ENCODE measurements at places on chromosomes 11 and 22.

- DNase-seq, result no peak
Measured at GRCh38 chr11:10021563-10021962, 272.5 kb downstream of the SBF2 start.

- DNase-seq, result no peak
Measured at GRCh38 chr11:9905960-9906791, 242.3 kb downstream of the SWAP70 start.

DNA sequence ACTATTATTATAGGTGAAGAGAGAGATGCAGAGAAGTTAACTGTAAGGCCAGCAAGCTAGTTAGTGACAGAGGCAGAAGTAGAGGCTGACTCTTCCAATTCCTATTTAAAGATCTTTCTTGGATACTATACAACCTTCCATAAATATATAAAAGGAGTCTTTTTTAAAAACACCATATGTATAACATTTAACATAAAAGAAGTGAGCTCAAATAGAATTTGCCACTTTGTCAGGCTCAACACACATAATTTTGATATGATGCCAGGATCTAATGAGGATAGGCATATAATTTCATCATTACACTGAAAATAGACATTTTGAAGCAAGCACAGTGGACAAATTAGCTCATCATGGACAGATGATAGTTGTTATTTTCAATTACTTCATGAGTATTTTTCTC is 64.1 kb upstream of the MPPED2 start:
- DNase-seq, result no peak

- no peak for DNase-seq
Measured at GRCh38 chr11:56849852-56850251, 101.4 kb upstream of the OR9G4 start.

- no peak for DNase-seq
Measured at GRCh38 chr11:823441-824291, 4.1 kb upstream of the CRACR2B start.

- no peak for DNase-seq
Measured at GRCh38 chr11:101030692-101031091, 98.9 kb downstream of the PGR start.

- no peak for DNase-seq
Measured at GRCh38 chr11:104995001-104995408, 26.6 kb upstream of the CASP4 start.

DNA sequence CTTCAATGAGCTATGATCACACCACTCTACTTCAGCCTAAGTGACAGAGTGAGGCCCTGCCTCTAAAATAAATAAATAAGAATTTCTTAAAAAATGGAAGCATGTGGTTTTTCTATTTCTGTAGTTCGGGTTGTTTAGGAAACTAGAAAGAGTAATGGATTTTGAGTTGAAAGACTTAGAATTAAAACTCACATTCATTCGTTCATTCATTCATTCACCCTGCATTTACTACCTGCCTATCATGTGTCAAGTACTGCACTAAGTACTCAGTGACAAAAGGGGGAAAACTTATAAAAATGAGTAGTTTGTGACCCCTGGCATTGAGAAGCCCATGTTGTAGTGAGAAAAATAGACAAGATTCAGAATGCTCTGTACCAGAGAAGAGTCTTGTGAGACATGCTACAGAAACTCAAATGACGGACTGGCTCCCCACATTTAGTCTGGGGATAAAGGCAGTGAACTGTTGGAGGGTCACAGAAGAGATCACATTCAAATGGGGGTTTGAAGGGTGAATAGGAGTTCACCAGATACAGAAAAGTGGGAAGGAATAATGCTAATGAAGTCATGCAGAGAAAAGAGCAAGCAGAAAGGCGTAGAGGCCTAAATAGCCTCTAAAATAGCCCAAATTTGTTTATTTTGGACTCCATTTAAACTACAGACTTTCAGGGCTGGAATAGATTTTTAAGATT is 7.0 kb downstream of the CSRP3 start:
- DNase-seq, result no peak

DNA sequence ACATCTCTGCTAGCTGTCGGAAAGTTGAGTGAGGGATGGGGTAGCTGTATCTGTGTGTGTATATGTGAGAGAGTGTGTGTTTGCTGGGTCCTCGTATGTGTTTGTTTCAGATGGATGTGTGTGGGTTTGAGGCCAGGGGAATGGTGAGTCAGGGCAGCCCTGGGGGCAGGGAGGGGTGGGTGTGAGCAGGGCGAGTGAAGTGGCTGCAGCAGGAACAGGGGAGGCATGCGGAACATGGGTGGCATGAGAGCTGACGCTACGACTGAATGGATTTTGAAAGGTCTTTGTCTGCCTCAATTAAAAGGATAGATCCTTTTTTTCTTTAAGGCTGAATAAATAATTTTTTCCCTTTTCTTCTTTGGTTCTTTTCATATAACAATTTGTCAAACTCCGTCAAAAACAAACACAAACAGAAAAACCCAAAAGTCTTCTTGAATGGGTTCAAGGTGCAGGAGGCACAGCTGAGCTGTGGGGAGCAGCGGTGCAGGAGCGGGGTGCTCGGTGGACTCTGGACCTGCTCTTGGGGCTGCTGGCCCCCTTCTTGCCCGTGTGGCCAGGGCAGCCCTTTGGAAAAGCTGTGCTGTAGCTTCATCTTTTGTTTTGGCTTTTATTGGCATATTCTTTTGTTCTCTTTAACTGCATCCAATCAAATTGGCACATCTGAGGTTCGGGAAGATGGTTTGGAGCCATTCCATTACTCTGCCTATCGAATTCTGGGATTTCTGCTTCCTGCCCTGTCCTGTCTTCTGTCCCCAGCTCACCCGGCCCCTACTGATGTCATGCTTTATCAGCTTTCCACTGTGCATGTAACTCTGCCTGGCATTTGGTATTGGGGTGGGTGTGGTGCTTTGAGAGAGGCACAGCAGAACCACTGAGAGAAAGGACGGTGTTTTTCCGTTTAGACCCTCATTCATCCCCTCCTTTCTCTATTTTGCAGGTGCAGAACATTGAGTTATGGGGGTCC is 80.1 kb downstream of the ADAMTS15 start:
- no peak for DNase-seq
